ENCODE measurements at places on chromosomes 5 and 9.

DNA sequence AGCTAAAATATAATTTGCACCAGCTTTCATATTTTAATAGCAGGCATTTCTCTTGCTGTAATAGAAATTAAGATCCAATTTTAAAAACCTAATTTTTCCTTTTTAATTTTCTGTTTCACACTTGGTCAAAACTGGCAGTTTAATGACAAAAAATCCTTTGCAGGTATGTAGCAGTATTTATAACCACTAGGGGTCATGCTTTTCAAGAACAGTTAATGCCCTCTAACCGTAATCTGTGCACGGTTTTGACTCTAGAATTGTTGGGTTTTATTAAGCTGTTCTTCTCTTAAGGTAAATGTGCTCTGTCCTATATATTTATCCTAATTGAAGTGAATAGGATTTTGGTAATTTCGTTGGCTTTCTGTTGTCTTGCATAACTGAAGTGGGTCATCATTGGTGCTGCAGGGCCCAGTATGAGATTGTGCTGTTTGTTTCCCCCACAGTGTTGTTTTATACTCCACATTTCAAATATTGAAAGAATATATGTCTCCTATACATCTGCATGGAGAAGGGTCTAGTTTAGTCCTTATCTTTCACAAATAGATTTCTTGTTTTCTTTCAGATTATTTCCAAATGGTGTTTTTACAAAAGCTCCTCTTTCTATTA, 107.4 kb downstream of the SCAMP1 start:
- no peak for DNase-seq

GRCh38 chr5:67363180-67363709, 166.6 kb upstream of the CD180 start:
- DNase-seq: no peak

DNA sequence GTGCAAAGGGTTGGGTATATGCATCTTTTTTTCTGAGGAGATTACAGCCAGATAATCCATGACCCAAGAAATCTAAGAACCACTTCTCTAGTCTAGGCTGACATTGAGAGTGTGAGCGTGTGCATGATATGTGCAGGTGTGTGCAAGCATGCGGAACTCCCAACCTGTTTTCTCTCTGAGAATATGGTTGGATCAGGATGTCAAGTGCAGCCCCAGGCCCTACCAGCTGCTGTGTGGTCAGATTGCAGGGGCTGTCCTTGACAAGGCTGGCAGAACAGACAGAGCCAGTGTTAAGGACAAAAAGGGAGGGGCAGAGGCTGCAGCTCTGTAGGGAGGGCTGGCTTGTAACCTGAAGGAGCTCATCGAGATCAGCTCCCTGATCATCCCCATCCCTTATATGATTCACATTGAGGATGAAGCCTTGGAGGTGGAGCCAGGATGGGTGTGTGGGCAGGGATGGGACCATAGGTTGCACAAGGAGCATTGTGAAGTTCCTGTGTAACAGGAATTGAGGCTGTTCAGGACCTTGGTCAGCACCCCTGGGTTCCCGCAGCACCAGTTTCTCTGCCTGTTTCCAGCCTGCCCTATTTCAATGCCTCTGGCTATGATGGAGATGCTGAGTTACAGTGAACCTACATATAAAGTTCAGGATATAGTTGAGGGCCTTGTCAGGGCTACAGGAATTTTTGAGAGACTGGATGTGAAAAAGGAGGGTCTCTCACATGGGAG, 52.6 kb upstream of the ARAP3 start:
- DNase-seq: no peak

DNA sequence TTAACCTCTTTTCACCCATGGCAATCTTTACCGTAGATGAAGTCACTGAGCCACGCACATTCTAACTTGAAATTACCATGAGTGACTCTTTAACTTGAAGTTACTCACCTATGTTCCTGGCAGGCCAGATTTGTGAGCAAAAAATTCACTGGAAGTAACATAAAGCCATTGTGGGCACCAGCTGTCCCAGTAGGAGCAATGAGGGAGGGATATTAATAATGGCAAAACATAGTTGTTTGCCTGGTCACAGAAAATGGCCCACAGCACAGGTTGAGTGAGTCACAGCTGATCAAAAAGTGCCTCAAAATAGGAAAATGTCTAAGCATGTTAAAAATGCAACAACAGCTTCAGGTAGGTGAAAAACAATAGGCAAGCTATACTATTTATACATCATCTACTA, 146.6 kb downstream of the EFNA5 start:
- DNase-seq: no peak

- no peak for DNase-seq
Measured at GRCh38 chr5:98433022-98433421, 340.4 kb upstream of the RGMB start.

- DNase-seq: no peak
Measured at GRCh38 chr5:43017428-43017815, 22.7 kb downstream of the ANXA2R start.

DNA sequence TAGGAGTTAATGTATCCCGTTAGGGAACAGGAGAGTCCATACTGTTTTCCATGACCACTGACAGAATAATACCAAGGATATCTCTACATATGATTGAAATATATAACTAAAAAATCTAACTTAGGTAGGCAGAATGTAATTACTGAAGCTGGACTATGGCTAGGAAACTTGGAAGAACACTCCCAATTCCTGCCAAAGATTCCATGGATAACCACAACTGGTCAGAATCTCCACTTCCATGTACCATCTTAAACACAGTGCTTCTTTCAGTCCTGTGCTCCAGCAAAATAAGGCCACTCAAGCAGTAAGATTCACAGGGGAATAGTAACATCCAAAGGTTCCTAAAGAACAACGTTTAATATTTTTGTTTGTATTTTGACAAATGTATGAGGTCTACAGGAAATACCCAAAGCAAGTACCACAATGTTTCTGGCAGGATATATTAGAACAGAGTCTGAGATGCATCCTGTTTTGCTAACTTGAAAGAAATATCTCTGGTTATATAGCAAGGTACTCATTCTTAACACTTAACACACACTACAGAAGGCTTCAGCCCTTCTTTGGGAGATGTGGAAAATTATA, 295.0 kb downstream of the ADAMTS6 start:
- DNase-seq: no peak

- DNase-seq: no peak
Measured at GRCh38 chr5:74916831-74917710, 50.9 kb upstream of the FAM169A start.

GRCh38 chr9:34513567-34514214, 9.1 kb downstream of the ENHO start:
- no peak for DNase-seq

DNA sequence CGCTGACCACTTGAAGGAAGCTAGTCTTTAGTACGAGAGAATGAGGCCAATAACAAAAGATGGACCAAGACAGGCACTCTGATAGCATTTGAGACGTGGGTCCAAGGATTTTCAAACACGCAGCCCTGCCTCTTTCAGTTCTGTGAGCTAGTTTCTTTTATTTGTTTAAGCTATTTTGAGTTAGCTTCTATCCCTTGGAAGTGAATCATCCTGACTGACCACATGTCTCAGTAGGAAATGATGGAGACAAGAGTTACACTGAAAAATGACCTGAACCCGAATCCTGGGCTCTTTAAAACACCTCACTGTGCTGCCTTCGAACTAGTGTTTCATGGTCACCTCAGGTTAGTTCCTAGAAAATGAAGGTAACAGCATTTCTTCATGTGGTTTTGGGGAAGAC, 9.9 kb downstream of the TEK start:
- no peak for DNase-seq

DNA sequence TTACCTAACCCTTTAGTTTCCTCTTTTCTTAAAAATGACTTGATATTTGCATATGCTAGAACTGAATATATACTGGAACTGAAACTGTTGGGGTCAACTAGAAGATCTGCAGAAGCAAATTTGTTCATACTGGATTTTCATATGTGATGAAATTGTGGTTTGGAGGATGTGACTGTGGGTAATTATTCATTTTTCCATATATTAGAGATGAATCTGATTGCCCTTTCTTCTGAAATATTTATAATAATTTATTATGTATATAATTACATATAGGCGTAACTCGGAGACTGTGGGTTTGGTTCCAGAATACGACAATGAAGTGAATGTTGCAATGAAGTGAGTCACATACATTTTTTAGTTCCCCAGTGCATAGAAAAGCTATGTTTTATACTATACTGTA, 149.1 kb downstream of the ATP10B start:
- DNase-seq: no peak

DNA sequence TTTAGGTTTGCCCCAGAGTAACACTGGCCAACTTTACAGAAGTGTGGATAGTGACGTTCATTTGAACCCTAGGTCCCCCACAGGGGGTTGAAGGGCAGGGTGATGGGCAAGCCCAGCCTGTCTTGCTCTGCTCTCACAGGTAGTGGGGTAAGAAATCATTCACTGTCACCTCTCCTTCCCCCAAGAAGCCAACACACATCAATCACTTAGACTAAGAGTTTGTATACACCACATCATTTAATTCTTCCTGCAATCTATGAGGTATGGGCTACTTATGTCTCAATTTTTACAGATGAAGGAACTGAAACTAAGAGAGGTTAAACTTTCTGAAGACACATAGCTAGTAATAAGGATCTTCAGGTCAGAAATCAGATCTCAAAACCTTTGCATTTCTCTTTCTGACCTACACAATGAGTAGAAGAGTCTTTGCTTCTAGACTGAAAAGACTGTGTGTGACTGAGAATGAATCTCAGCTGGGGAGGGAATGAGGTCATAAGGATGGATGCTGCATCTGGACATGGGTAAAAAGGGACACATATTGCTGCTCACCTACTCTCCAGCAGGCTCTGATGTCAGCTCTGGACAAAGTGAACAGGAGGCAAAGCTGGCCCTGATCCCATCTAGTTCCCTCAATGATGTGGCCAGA, 81.0 kb upstream of the EQTN start:
- no peak for DNase-seq

- DNase-seq: no peak
Measured at GRCh38 chr9:108078375-108078774, 588.8 kb upstream of the KLF4 start.

GRCh38 chr9:109880276-109881169, 100.5 kb downstream of the PALM2AKAP2 start:
- no peak for DNase-seq

DNA sequence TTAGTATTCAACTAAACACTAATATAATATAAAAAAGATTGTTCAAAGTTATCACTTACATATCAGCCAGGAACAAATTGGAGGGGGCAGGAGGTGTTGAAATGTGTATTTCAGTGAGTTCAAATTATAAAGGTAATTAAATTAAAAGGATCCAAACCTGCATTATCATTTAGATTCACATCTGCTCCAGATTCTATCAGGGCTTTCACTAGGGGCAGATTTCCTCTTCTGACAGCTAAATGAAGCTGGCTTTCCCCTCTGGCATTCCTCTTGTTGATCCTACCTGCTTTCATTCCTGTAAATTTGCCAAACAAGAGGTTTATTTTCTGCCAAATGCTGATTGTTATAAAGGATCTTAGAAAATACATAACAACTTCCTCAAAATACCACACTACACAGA, 86.3 kb upstream of the GCNT4 start:
- DNase-seq: no peak

GRCh38 chr9:113477058-113477457, 13.5 kb downstream of the RGS3 start:
- no peak for DNase-seq

DNA sequence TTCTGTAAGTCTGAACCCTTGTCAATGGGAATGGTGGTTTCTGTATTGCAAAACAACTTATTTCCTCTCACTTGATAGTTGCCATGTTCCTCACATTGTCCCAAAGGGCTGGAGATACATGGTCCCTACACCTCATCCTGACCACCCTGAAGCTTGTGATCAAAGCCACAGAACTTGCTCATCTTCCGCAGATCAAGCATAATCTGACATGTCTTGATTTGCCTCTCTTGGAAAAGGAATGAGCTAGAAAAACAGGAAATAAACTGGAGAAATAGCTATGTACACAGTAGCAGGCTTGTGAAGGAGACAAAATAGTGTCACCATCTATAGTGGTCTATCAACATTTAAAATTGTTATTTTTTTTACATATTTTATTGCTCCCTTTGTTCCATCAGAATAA, 871.9 kb upstream of the C9orf72 start:
- DNase-seq: no peak

Data from stimulated activated CD8-positive, alpha-beta memory T cell treated with anti-CD3 and anti-CD28 coated beads, Interleukin-7, amount 100 ng/mL, for 1 hour (primary cell).